ENCODE measurements at places on chromosomes 3 and 15.

DNA sequence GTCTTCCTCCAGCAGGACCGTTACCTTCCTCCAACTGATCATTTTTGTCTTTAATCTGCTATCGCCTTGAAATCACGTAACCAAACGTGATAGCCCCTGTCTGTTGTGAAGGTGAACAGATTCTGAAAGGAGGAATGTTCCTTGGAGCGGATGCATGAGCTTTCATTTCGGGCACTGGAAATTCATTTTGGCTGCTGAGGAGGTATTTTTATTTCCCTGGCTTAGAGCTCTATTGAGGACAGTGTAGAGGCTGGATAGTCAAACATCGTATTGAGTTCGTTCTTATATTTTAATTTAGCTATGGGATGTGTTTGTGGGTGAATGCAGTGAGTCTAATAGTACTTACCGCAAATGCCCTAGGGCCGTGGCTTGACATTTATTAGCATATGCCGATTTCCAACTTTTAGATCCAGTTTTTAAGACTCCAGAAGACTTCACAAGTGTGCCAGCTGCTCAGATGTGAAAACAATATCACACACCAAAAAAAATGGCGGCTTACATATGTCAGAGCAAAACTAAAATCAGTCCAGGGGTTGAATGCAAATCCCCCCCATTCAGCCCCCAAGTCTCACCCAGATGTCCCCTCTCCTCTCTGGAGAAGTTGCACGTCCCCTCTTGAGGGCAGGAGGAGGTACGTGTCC is 22.1 kb downstream of the CPN2 start:
- no peak for DNase-seq

DNA sequence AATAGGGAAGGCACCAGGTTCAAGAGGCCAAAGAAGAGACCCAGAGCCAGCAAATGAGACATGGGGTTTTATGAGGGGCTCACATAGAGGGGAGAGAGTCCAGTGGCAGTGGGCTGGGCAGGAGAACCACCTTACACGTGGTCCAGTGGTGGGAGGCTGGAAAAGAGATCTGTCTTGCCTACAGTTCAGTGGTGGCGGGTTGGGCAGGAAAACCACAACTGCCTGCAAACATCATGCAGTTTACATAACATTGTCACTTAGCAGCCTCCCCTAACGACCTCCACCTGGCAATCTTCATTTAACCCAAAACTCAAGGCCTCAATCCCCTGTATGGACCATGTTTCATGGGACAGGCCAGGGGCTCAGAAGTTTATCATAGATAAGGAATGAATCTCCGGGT is 29.1 kb downstream of the CRYGS start:
- DNase-seq, result no peak

- no peak for DNase-seq
These were observed 143.0 kb downstream of the PEAK1 start for GRCh38 chr15:77276943-77277342.

DNA sequence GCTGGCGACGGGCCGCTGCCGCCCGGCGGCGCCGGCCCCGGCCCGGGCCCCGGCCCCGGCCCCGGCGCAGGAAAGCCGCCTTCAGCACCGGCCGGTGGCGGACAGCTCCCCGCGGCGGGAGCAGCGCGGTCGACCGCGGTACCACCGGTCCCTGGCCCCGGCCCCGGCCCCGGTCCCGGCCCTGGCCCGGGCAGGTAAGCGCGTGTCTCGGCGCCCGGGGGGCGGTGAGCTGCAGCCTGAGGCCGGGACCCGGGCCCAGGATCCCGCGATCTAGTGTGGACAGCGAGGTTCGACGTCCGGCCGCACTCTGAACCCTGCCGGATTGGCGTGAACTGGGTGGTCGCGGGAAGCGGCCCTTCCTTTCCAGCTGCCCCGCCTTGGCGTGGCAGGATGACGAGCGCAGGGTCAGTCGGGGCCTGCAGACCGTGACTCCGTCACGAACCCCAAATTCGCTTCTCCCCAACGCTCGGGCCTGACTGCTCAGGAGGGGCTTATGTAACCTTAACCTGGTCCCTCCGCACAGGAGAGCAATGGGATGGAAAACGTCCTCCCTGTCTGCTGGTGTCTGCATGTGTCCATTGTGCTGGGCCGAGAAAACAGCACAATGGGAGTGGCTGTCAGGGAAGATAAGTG is 472 bp downstream of the BSN start:
- DNase-seq, result no peak

GRCh38 chr3:39748002-39748401 is 61.4 kb upstream of the MYRIP start:
- DNase-seq, result no peak

DNA sequence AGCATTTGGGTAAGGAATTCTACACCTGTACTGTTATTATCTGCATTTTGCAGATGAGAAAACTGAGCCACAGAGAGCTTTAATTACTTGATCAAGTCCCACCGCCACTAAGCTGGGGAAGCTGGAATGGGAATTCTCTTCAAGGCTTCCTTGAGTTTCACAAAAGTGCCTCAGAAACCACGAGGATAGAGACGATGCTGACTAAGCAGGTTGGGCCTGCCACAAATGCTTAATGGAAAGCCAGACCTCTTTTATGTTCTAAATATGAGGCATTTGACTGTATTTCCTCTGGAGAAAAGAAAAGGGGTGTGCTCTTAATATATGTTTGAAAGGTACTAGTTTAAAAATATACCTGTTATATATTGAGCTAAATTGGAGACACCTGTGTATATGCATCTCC is 34.7 kb downstream of the ADAMTS9 start:
- no peak for DNase-seq

DNA sequence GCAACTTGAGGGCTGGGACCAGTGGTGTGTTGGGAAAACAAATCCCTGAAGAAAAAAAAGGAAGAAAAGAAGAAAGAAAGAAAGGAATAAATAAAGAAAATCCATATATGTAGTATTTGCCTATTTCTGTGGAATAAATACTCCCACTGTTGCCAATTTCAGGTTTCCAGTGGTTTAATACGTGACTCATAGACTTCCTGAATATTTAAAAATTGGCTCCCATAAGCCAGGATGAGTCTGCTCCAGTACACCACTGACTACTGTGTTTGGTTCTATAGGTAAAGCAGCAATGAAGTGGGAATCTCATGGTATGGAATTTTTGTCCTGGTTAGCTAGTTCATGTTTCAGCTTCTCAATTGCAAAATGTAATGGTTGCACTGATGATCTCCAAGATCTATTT is 31.6 kb downstream of the PYDC2 start:
- no peak for DNase-seq

DNA sequence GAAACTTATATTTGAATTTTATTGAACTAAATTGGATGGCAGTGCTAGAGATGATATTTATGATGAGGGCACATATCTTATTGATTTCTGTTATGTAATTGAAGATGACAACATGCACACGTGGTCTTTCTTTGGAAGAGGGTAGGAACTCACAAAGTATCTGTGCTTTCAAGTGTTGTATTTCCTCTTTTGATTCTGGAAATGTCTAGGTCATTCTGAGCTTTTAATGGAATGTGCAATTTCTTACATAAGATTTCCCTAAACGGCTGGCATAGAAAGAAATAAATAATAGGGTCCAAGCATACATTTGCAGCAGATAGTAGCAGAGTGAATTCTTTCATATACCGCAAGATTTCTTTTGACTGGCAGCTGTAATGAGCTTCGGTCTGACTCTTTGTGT is 10.1 kb upstream of the GPR171 start:
- DNase-seq, result peak; percentile 23

DNA sequence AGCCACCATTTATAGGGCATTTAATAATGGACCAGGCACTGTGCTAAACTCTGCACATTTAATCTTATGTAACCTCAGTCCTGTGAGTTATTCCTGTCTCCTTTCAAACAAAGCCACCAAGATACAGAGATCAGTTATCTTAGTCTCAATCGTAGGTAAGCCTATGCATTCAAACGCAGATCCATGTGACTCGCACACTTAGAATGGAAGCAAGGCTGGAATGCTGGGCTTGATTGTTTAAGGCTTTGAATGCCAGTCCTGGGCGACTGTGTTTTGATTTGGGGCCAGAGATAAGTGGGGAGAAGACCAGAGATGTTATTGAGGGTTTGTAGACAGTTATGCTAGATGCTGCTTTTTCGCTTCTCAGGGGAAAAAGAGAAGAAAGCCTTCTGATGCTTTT is 22.2 kb downstream of the MED12L start:
- DNase-seq, result no peak

GRCh38 chr3:159593927-159594605 is 394.6 kb upstream of the IL12A start:
- DNase-seq, result no peak

GRCh38 chr3:14121859-14122258 is 2.8 kb downstream of the CHCHD4 start:
- no peak for DNase-seq

DNA sequence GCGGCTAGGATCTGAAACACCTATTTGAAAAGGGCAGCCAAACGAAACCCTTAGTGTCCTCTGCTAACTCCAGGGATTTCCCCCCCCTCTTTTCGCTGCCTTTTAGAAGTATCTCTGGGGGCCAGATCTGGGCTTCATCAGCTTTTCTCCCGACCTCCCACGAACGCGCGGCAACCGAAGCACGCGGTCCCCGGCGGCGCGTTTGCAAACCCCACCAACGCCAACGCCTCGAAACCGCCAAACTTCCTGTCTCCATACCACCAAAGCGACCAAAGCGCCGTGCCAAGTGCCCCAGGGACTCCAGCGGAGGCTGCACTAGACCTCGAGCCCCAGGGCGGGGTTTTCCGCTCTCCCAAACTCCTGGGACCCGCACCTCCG is 155.8 kb upstream of the FRMD4B start:
- peak; percentile 81 for DNase-seq

- no peak for DNase-seq
These were observed 11.6 kb upstream of the CNTN3 start for GRCh38 chr3:74626011-74626410.

DNA sequence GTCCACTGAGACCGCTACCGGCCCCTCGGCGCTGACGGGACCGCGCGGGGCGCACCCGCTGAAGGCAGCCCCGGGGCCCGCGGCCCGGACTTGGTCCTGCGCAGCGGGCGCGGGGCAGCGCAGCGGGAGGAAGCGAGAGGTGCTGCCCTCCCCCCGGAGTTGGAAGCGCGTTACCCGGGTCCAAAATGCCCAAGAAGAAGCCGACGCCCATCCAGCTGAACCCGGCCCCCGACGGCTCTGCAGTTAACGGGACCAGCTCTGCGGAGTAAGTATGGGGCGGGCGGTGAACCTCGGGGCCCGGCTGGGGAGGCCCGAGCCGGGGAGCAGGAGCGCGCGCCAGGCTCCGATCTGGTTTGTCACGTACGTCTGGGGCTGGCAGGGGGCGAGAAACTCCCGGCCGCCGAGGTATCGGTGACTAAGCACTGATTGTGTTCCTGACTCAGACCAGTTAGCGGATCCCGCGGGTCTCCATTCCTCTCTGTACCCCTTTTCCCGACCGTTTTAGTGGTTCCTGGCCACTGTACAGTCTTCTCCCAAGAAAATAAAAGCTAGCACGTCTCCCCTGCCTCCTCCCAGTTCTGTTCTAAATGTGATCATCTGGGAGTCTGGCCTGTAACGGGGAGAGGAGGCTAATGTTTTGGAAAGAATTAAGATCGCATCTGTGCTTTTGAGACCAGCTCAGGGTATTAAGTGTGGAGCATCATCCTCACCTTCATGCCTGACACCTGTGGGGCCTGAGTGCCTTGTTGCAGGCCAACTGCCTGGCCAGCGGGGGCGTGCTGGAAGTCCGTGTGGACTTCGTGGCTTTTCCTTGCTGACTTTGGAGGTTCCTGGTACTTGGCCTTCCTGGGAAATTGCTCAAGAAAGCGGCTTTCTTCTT is 691 bp downstream of the MAP2K1 start:
- DNase-seq, result peak; percentile 76

GRCh38 chr3:16448639-16449070 is 64.8 kb downstream of the RFTN1 start:
- peak; percentile 60 for DNase-seq

DNA sequence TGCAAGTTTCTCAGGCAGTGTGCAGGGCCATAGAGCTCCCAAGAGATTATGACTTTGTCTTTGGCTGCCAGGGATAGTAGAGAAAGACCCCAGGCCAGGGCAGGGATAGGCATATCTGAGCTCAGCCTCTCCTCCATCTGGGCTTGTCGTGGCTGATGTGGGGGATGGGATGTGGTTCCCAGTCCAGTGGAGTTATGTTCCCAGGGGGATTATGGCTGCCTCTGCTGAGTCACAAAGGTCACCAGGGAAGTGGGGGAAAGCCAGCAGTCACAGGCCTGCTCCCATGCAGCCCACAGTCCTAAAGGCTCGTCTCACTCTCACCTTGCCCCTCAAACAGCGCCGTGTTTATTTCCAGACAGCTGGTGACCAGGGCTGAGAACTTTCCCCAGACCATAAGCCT is 354.9 kb downstream of the SI start:
- no peak for DNase-seq

DNA sequence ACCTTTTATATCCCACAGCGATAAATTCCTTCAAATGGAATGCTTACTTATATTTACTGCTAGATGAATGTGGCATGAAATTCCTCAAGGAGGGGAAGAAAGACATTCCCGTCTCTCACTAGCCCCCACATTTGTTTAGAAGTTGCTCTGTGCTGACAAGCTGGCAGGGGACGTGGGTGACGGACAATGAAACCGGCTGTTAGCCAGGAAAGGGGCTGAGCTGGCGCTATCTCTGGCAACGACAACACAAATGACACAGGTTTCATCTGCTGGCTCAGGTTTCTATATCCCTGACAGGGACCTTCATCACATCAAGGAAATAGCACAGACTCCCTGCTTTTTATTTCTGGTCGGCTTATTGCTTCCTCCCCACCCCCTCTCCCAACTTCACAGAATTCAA is 15.8 kb downstream of the RUVBL1 start:
- no peak for DNase-seq

- DNase-seq, result no peak
These were observed 503.5 kb downstream of the EDEM1 start for GRCh38 chr3:5690904-5691532.

DNA sequence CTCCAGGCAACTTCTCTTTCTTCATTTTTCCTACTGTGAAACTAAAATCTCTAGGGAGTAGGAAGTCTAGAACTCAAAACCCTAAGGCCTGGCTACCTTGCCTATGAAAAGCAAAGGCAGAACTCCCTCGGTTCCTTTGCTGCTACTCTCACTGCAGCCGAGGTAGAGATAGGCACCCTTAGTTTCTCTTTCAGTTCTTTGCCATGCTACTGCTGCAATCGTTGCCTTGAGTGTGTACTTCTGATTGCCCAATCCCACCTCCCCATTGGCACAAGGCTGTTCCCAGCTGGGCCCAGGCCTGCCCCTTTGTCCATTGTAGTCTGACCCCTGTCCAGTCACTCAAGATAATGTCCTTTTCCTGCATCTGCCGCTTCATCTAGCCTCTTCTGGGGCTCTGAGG is 92.3 kb upstream of the MRPS22 start:
- DNase-seq, result peak; percentile 41

- no peak for DNase-seq
These were observed 21.4 kb downstream of the EIF4E3 start for GRCh38 chr3:71703797-71704196.

- DNase-seq, result no peak
These were observed 150.2 kb downstream of the DNAJB8 start for GRCh38 chr3:128316481-128316891.

DNA sequence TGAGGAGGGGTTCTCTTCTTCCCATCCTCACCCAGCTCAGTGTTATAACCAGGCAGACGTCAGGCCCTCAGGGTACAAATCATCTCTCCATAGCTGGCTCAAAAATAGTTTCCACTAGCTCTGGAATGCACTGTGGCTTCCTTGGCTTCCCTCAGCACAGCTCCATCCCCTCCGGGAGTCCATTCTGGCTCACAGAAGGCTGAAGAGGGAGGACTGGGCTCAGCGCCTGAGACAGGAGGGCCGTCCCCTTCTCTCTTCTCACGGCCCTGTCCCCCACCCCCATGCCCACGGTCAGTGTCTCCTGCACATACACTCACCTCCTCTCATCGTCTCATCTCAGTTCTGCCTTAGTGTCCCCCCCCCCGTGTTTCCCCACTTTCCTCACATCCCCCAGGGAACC is 50.1 kb downstream of the UMPS start:
- no peak for DNase-seq

- DNase-seq, result peak; percentile 36
These were observed 255.6 kb upstream of the SATB1 start for GRCh38 chr3:18680758-18681157.
